ENCODE measurements at places on chromosomes 12 and 14.

DNA sequence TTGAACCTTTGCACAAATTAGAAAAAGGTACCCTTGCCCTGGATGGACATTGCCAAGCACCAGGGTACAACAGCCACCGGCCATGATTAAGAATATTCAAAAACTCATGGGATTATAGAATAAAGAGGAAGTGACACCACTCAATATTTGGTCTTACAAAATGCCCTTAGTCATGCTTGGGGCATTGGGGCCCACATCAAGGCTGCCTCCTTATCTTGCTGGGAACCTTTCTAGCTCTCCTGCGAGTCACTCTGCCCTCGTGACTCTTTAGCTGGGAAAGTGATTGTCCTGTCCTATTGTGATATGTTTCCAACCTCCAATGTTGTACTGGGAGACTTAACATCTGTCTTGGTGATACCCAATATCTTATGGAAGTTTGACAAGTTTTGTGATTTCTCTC lies 57.8 kb downstream of the GTF2A1 start:
- no peak for DNase-seq

DNA sequence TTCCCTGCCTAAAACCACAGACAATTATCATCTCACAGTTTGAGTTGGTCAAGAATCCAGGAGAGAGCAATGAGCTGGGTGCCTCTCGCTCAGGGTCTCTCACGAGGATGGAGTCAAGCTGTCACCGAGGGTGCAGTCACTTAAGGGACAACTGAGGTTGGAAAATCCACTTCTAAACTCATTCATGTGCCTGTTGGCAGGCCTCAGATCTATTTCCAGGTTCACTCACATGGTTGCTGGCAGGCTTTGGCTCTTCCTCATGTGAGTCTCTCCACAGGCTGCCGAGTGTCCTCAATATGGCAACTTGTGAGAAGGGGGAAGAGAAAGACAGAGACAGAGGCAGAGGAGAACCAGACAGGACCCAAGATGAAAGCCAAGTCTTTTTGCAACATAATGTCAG lies 10.5 kb upstream of the OR10P1 start:
- no peak for DNase-seq

- DNase-seq: no peak
These were observed 9.7 kb upstream of the ERC1 start for GRCh38 chr12:981176-981828.

DNA sequence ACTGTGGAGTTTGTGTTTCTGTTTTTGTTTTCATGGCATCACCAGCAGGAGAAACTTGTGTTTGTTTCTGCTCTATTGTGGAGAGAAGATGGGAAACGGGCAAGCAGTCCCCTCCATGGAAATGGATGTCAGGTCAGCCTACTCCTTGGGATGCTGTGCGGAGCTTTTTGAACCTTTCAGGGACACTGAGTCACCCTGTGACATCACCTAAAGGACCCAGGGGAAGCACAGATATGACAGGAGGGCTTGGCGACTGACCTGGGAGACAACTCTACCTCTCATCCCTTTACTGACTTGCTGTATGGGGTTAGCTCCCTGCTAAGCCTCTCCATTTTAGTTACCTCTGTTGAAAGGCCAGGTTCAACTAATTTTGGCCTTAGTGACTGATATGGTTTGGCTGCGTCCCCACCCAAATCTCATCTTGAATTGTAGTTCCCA lies 706.9 kb upstream of the TMEM132C start:
- DNase-seq: no peak

- DNase-seq: no peak
These were observed 111.2 kb downstream of the TMTC1 start for GRCh38 chr12:29672580-29672979.

GRCh38 chr14:50757702-50758101 lies 73.3 kb downstream of the NIN start:
- DNase-seq: no peak

GRCh38 chr14:106417224-106418049 lies 891.1 kb downstream of the TMEM121 start:
- no peak for DNase-seq

DNA sequence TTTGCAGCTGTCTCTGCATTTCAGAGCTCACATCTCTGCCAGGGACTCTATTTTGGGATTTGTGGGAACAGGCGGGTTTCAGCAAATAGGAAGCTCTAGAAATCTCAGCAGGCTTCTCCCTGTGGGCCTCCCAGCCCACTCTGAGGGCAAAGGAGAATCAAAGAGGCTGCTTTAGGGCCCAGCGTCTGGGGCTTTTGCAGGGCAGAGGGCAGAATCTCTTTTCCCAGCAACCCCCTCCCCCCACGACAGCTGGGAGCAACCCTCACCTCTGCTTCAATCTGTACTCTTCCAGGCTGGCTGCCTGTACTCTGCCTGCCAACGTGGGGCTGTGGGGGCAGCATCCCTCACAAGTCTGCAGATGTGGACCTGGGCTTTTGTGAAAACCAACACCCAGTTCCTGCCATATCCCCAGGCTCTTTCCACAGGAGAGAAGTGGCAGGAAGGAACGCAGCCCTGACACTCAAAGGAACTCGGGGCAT lies 529.6 kb upstream of the TBX3 start:
- DNase-seq: no peak

GRCh38 chr12:30990776-30991175 lies 64.2 kb downstream of the TSPAN11 start:
- no peak for DNase-seq

- no peak for DNase-seq
These were observed 3.5 kb downstream of the LPAR5 start for GRCh38 chr12:6632026-6632983.

DNA sequence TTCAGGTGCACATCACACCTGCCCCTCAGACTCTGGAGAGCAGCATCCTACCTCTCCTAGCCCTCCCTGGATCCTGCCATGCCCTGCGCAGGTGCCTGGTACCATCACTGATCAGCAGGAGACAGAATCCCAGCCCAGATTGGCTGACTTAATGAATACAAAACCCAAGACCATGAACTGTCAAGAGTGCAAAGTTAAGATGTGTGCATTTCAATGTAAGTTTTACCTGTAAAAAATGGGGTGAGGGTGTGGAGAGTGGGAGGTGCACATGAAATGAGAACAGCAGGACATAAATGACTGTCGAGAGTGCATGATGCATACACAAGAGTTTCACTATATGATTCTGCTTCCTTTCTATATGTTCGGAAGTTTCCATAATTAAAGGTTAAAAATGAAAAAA lies 57.9 kb upstream of the GPR68 start:
- no peak for DNase-seq

DNA sequence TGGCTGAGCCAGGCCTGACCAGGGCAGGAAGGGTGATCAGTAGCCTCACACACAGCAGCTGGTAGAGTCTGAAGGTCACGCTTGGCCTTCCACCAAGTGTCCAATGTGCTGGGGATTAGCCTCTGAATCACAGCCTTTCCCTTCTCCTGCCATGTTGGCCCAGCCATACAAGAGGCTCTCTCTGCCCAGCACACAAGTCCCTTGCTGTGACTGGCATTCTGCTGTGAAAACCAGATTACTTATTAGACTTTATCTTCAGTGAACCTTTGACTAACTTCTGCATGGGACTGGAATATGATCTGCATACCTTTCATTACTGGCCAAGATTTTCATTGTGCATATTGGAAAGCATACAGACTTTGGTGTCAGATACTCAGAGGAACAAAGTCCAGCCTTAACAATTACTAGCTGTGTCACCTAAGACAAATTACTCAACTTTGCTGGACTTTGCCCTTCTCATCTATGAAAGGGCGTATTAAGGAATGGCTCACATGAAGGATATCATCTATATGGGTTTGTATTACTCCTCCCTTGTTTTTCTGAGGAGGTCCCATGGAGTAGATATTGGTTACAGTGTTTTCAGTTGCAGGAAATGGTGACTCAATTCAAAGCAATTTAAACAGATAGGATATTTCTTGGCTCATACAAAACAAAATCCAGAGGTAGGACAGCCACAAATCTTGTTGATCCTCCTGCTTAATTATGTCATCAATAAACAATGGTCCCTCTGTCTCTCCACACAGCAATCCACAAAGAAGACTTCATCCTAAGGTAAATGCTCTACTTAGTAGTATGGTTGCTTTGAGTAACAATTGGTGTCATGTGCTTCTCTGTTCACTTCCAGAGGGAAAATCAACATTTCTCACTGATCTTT lies 99.6 kb downstream of the DYRK2 start:
- DNase-seq: no peak

DNA sequence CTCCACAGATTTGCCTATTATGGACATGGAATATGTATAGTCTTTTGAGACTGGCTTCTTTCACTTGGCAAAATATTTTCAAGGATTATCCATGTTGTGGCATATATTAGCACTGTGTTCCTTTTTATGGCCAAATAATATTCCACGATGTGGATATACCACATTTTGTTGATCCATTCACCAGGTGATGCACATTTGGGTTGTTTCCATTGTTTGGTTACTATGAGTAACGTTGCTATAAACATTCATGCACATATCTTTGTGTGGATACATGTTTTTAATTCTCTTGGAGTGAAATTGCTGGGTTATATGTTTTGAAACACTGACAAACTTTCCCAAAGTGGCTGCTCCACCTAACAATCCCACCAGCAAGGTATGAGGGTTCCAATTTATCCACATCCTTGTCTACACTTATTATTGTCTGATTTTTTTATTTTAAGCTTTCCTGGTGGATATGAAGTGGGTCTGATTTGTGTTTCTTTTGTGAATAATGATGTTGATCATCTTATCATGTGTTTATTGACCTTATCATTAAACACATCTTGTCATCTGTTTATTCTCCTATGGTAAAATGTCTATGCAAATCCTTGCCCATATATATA lies 116.2 kb upstream of the FRMD6 start:
- no peak for DNase-seq

- no peak for DNase-seq
These were observed 36.5 kb downstream of the LTBP2 start for GRCh38 chr14:74575507-74575906.

DNA sequence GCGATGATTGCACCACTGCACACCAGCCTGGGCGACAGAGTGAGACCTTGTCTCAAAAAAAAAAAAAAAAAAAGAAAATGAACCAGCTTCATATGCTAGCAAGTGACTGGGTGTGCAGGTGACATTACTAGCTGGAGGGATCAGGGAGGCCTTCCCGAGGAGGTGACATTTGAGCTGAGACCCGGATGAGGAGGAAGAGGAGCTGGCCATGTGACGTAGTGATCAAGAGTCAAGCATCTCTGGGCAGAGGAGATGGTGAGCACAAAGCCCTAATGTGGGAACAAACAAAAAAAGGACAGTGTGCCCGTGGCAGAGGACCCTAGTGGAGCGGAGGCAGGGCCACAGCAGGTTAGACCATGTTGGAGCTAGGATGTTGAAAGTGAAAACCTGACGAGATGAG lies 3.5 kb upstream of the PTPN6 start:
- no peak for DNase-seq

GRCh38 chr12:64600164-64600561 lies 10.1 kb upstream of the RASSF3 start:
- no peak for DNase-seq

DNA sequence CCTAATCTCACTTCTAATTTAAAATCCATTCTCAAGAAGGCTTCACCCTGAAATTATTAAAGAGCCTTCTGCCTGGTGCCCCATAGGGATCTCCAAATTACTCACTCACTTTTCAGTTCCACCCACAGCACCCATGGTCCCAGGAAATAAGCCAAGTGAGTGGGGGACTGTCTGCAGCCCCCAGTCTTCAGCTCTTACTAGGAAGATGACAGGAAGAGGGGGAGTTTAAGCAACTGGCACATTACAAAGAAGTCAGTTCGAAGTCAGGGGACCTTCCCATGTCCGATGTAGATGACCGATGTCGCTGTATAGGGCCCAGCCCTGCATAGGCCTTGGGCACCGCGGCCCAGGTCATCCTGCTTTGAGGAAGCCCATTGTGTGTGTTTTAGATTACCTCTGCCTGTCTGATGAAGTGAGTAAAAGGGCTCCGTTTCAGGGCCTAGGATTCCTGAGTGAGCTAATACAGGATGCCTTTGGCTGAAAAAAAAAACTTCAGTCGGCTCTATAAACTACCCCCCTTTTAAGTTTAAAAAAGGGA lies 1.9 kb downstream of the ACTN1 start:
- DNase-seq: no peak

DNA sequence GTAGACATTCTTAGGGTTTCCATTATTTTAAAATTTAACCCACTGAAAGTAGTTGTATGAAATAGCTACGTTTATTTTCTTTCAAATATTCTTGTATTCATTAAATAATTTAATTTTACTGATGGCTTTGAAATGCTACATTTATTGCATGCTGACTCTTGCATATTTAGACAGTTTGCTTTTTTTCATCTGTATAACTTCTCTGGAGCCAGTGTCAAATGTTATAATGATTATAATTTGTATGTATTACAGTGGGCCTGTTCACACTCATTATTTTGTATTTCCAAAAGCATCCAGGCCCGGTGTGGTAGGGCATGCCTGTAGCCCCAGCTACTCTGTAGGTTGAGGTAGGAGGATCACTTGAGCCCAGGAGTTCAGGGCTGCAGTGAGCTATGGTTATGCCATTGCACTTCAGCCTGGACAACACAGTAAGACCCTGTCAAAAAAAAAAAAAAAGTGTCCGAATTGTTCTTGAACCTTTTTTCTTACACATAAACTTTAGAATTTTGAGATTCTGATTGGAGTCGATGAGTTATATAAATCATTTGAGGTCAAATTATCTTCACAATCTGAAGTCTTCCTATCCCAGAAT lies 905 bp downstream of the ZNF84 start:
- DNase-seq: no peak

DNA sequence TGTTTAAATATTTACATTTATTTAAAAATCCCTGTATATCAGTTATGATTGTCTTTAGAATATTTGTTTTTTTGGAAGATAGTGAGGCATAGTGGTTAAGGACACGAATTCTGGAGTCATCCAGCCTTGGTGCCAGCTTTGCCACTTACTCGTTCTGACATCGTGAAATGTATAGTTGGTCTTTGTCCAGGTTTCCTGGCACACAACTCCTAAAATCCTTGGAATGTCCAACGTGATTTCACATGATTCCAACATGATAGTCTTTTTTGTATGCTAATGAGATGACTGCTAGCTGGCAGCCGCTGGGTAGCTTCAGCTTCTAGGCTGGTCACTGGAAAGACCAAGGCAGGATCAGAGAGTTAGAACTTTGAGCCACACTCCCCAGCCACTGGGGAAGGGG lies 64.8 kb downstream of the PRICKLE1 start:
- no peak for DNase-seq

Measured in left renal cortex interstitium (tissue), 4 donors.